ENCODE measurements at places on chromosomes 4 and X. TPM values are rescaled to one million over a fixed set of nuclear protein-coding genes. Genes with fewer than 3 reads are reported as not detected.

- DNase-seq: no peak
These were observed 144.3 kb downstream of the RTL3 start for GRCh38 chrX:78514852-78515251.

DNA sequence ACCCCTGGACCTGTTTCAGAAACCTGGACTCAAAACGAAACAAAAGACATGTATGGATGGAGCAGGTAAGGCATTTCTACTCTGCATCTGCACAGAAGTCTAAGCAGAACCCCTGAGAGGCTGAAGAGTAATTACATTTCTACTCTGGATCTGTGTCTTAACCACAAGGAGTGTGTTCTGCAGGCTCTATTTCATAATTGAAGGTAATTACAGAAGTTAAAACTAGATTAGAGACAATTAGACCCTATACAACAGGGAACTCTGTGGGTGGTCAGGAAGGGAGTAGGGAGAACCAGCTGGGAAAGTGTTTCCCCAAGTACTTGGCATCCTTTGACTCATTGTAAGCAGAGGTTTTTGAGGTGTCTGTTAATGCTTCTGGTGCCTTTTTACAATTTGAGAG is 69.8 kb downstream of the IGSF1 start:
- DNase-seq: no peak

DNA sequence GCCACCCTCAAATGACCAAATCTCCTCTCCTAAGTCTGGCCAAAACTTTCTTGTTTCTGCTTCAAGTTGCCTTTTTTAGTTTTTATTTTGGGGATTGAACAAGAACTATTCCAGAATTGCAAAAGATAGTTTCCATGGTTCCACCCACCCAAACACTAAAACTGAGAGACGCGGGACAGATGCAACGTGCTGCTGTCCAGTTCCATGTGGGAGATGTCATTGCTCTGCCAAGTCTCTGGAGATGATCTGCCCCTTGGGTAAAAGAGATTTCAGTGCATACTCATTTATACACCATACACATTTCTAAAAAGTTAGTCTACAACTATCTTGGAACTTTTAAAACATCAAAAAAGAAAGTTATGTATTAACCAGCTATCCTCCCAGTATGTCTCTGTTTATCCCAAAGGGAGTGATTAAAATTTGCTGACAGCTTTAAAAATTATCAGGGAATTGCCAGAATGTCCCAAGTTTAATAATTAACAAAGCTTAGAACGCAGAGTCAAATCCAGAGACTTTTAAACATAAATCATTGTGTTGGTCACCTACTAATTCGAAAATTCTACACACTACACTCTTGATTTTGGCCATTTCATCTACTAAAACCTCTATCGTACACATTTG is 3.2 kb downstream of the MAOB start:
- peak; percentile 51 for DNase-seq

The PAGE5 gene
- total RNA-seq: not detected

The GNRHR gene
- total RNA-seq: not detected

The SEPTIN6 gene
- total RNA-seq: 1.8 TPM
